ENCODE measurements at places on chromosomes 4 and X.

DNA sequence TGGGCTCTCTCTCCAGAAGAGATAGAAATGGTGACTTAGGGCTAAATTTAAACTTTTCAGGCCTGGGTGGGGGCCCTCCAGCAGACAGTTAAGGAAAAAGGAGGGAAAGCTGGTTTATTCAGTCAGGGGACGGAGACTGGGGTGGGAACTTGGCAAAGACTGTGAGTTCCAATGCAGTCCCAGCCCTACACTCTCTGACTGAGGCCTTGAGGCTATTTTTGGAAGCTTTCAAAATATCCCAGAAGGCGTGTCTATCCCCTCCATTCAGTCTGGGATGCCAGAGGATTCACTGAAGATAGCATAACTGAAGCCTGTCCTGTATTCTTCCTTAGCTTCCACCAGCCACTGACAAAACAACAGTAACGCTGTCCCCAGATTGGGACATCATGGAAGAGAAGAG lies 32.1 kb upstream of the MSN start:
- no peak for DNase-seq

DNA sequence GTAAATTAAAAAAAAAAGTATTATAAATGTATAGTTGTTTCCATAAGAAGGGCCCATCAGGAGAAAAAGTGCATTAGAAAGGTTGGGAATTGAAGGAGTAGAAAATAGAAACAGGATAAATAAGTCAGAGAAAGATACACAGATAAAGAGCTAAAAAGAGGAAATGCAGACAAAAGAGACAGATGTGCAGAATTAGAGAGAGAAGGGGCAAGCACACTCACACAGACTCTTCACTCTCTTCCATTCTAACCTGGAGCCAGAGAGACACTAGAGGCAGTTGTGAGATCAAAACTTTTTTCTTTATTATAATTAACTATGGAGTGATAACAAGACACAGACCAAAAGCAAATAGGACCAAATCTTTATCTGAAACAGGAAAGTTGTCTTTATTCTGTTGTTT lies 134.1 kb downstream of the CEP135 start:
- DNase-seq: no peak

GRCh38 chr4:165874072-165874790 lies 1.2 kb downstream of the TLL1 start:
- no peak for DNase-seq

GRCh38 chr4:88522702-88523324 lies 763 bp downstream of the PYURF start:
- peak; percentile 4 for DNase-seq

GRCh38 chr4:135007400-135007799 lies 805.8 kb upstream of the PABPC4L start:
- DNase-seq: no peak

DNA sequence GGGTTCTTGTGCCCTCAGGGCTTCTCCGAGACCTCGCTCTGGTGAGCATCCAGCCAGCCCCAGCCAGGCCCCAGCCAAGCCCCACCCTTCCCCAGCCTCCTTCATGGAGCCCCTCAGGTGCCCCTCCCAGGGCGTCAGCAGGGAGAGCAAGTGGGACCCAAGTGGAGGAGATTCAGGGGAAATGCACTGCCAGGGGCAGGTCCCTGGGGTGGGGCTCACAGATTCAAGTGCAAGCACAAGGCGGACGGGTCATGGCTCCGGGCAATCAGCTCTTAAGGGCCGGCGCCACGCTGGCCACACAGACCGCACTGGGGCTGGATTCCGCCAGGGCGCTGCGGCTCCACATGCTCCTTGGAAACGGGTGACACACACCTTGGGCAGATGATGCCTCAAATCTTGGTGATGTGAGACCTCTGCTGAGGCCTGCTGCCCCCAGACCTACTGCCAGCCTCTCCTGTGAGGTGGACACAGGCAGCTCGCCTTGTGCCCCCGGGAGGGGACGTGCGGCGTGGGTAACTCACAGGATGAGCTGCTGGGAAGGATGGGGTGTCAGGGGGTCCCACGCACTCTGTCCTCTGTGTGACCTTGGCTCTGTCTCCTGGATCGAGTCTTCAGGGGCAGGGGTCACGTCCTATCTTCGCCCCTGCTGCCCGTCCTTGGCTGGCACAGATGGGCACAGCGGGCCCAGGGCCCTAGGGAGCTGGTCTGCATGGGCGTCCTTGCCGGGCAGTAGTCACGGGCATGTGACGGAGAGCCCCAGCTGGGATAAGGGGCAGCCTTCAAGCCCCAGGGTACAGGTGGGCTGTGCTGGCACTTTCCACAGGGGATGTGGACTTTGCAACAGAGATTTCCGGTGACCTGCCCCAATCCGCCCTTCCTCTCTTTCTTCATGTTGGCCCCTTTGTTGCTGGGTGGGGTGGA lies 17.1 kb downstream of the NAT8L start:
- no peak for DNase-seq

GRCh38 chr4:144362366-144362765 lies 221.8 kb upstream of the GYPA start:
- DNase-seq: no peak

GRCh38 chrX:119676949-119677653 lies 15.9 kb downstream of the SEPTIN6 start:
- DNase-seq: no peak

DNA sequence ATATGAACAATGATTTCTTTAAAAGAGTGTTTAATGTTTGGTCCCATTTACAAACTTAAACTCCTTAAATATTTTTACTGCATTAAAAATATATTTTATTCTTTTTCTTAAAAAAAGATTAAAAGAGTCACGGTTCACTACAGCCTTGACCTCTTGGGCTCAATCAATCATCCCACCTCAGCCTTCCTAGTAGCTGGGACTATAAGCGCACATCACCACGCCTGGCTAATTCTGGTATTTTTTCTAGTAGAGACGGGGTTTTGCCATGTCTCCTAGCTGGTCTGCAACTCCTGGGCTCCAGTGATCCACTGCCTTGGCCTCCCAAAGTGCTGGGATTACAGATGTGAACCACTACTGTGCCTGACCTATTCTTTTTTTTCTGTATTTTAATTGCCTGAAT lies 104.7 kb upstream of the TLR2 start:
- no peak for DNase-seq

GRCh38 chr4:28523681-28524190 lies 1663.1 kb downstream of the STIM2 start:
- DNase-seq: no peak

DNA sequence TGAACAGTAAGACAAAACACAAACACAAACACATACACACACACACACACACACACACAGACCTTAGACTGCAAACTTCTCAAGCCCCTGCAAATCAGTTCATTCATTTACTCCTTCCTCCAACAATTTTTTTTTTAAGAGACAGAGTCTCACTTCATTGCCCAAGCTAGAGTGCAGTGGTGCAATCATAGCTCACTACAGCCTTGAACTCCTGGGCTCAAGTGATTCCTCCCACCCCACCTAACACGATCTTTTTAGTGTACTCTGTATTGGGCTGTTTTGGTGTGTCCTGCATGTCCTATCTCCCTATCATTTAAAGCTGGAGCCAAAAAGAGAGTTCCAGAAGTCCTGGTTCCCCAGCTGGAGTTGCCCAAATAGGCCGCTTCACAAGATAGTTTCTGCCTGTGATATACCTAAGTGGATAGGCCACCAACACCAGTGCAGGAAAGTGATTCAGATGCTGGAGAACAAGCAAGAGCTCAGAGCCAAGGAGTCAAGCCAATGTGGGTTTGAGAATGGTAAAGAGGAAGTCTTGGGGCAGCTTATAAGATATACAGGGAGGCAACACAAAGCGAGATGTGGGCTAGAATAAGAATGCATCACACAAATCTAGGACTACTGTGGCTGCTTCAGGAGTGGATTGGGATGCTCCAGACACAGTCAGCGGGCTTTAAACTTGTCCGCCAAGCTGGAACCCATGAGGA lies 85.4 kb upstream of the RAPGEF2 start:
- no peak for DNase-seq

- DNase-seq: no peak
Measured at GRCh38 chr4:108926061-108926460, 163.2 kb upstream of the ETNPPL start.

DNA sequence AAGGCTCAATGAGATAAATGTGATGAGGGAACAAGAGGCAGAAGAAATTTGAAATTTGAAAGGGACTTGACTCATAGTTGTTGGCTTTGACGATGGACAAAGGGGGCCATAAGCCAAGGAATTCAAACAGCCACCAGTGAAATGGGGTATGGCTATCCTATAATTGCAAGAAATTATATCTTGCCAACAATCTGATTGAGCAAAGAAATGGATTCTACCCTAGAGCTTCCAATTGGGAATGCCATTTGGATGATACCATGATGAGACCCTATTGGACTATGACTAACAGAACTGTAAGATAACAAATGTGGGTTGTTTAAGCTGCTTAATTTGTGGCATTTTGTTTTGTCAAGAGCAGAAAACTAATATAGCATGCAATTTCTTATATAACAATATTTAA lies 270.1 kb upstream of the ARSJ start:
- DNase-seq: no peak

DNA sequence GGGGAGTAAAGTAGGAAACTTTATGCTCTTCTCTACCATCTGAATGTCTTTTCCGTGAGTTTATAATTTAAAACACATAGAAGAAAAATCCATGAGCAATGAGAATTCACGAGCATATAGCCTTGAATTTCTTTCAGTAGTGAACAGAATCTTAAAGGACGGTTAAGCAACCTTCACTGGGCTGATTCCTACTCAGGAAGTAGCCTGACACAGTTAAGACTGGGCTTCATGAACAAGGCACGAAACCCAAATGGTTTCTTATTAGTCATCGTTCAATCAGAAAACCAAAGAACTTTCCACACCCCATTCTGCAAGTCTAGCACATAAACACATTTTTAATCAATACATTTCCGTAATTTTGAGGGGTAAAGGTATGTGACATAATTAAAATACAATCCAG lies 95.8 kb downstream of the SH3KBP1 start:
- no peak for DNase-seq

GRCh38 chr4:130573742-130574141 lies 1477.8 kb downstream of the C4orf33 start:
- DNase-seq: no peak

GRCh38 chr4:8058031-8058479 lies 100.6 kb downstream of the ABLIM2 start:
- DNase-seq: no peak

Data from stimulated activated CD8-positive, alpha-beta memory T cell treated with anti-CD3 and anti-CD28 coated beads, Interleukin-7, amount 100 ng/mL, for 1 hour (primary cell).